H1 (cell line): ENCODE measurements at places on chromosomes 1 and 21. TPM values are rescaled to one million over a fixed set of nuclear protein-coding genes. Genes with fewer than 3 reads are reported as not detected.

The AMY1B gene
- total RNA-seq: not detected in 2 replicates

GRCh38 chr1:82628887-82629286 is 828.2 kb downstream of the ADGRL2 start:
- no peak for DNase-seq

DNA sequence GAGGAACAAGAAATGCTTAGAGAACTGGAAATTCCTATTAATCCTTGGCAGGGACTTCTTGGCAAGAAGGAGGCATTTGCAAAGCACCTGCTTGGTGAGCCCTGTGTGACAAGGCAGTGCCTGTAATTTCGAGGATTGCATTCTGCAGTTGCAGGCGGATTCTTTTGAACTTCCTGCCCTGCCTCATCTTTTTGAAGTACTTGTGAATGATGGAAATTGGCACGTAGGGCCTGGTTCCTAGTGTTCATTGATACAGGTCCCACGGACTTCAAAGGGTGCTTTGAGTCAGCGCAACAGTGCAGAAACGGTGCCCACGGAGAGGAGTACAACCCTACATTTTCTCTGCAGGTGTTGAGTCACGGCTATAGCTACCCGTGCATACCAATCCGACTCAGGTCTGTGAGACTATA is 6.4 kb downstream of the HUNK start:
- DNase-seq: no peak

The FRRS1 gene
- 5.6 and 6.5 TPM in 2 replicates for total RNA-seq

- DNase-seq: no peak
Observed at GRCh38 chr1:173823781-173824314, 625 bp upstream of the DARS2 start.

The OVAAL gene
- not detected in 2 replicates for total RNA-seq
